Naive thymus-derived CD4-positive, alpha-beta T cell (primary cell): ENCODE measurements at places on chromosomes 6 and 20.

GRCh38 chr20:815914-816606, 17.5 kb upstream of the FAM110A start:
- peak; percentile 47 for DNase-seq

- DNase-seq, result no peak
These were observed 252.3 kb upstream of the QKI start for GRCh38 chr6:163162007-163162873.

DNA sequence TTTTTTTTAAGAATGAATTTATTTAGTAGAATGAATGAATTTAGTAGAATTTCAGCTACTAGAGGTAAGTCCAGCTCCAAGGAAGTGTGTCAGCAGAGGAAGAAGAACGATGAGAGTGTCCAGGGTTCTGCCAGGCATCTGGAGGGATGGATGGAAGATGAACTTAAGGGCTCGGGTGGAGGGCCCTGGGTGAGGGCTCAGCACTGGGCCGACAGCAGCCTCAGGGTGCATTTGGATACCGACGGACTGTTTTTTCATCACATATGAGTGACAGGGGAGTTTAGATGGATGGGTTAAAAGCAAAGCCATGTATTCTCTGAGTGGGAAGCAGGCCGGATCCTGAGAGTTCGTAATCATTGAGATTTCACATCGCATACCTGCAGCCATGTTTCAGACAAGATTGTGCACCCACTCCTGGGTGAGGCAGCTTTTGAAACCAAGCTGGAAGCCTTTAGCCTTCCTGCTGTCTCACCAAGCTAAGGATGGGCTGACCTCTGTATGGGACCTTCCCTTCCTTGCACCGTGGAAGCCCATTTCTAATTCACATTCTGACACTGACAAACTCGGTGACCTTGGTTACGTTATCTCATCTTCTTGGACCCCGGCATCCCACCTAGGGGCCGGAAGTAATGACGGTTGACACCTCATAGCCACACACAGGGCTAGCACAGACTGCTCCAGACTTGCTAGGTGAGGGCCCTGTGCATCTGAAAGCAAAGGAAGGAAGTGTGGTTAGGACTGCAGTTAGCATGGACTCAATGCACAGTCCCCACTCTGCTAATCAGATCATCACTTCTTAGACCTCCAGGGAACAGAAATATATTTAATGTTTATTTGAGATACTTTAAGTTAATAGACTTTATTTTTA, 228.5 kb downstream of the SLC24A3 start:
- no peak for DNase-seq

- DNase-seq, result no peak
These were observed 16.2 kb upstream of the RALY start for GRCh38 chr20:33977535-33977934.

DNA sequence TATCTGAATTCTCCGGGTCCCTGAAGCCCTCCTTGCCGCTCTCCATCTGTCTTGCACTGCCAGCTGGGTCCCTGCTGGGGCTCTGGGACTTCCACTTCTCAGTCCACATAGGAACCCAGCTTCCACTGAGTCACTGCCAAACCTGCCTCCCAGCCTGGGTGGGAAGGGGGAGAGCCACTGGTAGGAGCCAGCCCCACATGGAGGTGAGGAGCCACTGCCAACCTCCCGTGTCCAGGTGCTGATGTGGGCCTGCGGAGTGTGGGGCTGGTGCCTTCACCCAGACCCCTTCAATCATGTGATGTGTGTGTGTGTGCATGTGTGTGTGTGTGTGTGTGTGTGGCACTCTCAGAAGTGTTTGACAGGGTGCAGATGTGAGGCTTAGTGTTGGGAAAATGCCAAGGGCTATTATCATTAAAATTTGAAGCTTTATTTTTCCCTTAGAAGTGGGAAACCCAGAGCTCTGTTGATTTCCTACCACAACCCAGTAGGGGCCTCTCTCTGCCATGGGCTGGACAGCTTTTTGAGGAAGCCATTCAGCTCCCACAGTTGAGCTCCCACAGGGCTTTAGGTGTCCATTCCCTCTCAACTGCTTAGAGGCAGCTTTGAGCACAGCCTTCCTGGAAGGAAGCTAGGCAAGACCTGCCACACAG, 9.3 kb upstream of the SGK2 start:
- DNase-seq, result no peak

DNA sequence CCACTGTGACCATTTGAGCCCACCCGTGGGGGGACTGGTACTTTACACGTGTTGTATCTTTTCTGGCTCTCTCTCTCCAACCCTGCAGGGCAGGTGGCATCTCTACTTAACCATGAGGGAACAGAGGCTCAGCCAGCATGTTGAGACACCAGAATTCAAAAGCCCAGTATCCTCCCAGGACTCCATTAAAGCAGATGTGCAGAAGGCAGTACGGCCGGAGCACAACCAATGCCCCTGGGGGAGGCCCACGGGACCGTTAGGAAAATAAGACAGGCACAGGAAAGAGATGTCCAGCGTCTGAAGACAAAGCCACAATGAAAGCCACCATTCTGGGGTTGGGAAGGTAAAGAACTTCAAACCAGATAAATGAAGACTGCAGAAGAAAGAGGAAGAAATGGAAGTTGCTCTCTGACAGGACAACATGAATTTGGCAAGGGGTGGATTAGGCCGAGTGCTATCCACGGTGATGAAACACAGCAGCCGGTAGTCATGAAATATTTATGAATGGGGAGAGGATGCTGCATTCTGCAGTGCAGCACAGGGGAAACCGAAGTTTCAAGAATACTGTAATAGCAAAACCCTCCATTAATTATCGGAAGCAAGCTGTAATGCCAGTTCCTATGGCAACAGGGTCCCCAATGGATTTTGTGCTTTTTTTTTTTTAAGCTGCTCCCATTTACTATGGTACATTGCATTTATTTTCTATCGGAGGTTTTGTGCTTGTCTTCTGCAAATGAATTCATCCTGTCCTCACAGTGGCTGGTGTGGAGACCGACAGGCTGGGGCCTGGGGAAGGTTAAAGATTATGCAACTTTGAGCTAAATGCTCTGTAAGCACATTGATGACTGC, 179.4 kb downstream of the NRN1 start:
- DNase-seq, result no peak

GRCh38 chr6:106807947-106808611, 166.4 kb downstream of the CD24 start:
- no peak for DNase-seq

- no peak for DNase-seq
These were observed 113.5 kb downstream of the EPM2A start for GRCh38 chr6:145621776-145622175.

DNA sequence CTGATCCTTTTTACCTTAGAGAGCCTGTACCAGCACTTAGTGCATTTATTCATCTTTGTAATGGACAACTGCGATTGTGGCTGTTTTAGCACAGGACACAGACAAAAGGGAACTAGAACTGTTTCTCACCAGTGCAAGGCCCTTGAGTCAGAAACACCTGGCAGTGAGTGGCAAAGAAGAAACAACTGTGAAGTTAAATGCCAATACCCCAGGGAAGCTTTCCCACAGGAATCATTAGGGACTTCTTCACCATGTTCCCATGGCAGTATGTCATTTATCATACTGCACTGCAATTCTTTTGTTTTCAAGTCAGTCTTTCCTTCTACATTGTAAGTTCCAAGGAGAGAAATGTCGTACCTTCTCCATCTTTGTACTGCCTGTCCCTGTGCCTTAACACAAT, 28.6 kb upstream of the CDYL start:
- DNase-seq, result no peak

DNA sequence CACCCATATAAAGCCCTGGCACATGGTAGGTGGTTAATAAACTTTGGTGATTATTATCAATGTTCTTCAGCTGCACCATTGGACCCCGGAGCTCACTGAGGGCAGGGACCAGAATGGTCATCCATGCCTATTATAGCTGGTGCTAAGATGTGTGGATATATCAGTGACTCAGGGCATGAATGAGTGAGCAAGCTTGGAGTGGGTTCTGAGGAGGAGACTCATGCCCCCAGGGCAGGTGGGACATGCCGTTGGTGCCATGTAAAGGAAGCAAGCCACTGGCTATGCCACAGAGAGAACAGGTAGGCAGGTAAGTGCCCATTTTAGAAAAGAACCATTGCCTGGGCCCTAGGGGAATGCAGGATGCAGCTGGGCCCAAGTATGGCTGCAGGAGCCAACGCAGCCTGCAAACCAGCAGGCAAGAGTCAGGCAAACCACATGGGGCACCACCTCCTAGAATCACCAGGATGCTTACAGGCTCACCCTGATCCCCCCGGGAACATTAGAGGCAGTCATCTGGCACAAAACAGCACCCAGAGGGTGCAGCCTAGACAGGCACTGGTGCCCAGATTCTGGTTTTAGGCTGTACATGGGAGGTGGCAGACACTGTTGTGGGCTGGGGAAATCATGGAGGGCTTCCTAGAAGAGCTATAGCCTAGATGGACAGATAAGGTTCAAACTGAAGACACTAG, 23.5 kb downstream of the PLAGL2 start:
- DNase-seq, result no peak

- DNase-seq, result peak; percentile 41
These were observed 179.5 kb upstream of the SYNDIG1 start for GRCh38 chr20:24289737-24290481.

DNA sequence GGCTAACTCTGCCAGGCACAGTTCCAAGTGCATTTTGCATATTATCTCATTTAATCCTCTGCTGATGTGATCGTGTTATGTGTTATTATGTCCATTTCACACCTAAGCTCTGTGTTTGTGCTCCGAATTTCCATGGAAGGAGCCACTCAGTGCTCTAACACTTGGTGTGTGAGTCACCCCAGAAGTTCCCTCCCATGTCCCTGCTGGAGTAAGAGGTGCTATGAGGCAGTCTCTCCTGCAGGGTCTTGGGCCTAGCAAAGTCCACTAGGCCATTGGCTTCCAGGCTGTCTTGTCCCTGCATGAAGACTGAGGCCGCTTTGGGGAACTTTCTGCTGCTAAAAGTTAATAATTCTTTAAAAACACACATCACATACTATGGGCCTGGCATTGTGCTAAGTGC, 405.9 kb upstream of the SULF2 start:
- DNase-seq, result no peak

GRCh38 chr20:39789411-39789810, 827.3 kb downstream of the DHX35 start:
- no peak for DNase-seq

DNA sequence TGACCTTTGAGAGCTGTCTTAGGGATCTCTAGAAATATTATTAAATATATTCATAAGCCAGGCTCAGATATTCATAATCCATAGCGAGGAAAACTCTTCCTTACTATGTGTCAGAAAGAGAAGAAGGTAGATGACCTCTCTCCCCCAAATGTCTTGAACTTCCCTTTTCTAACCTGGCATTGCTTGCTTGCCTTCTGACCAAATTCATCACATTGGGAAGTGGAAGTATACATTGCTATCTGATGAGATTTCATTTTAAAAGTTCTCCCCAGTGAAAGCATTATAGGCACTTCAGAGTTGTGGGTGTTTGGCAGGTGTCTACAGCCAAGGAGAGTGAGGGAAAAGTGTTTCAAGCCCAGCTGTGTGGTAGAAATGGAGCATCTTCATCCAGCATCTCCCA, 197.3 kb downstream of the ZFAND3 start:
- no peak for DNase-seq

GRCh38 chr20:57964011-57964862, 254.4 kb upstream of the PMEPA1 start:
- DNase-seq, result no peak
